OCI-LY7 (cell line): ENCODE measurements at places on chromosomes 1 and 21.

- no peak for DNase-seq
These were observed 20.8 kb upstream of the SCYL3 start for GRCh38 chr1:169914531-169914930.

DNA sequence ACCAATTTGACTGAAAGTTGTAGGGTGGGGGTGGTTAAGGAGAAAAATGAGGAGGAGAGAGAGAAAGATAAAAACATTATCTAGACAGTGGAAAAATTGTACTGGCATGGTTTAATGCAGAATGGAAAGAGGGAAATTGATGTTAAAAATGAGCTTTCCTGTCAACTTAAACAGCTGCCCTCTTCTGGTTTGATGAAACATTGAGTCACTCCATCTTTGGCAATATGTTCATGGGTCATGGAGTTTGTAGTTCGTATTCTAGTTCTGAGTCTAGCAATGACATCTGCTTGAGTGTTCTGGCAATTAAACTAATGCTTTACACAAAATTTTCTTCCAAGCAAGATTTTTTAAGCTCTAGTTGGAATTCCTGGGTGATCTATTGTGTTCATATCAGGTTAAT, 9.6 kb downstream of the ZNF648 start:
- no peak for DNase-seq

GRCh38 chr1:19582318-19582717, 61.8 kb upstream of the NBL1 start:
- DNase-seq = peak; percentile 74

DNA sequence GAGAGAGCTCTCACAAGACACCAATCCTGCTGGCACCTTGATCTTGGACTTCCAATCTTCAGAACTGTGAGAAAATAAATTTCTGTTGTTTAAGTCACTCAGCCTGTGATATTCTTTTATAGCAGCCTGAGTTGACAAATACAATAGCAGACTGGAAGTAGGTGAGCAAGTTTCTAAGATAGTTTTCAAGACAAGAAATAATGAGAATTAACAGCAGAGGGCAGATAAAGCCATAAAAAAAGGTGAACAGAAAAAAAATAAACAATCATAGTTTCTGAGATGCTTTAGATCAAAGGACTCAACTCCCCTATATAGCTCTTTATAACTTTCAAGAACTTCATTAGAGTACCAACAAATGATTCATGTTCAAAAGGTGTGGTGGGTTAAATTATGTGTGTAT, 119.8 kb downstream of the PLPPR5 start:
- DNase-seq = no peak

GRCh38 chr1:230818901-230819300, 49.4 kb downstream of the C1orf198 start:
- DNase-seq = no peak

DNA sequence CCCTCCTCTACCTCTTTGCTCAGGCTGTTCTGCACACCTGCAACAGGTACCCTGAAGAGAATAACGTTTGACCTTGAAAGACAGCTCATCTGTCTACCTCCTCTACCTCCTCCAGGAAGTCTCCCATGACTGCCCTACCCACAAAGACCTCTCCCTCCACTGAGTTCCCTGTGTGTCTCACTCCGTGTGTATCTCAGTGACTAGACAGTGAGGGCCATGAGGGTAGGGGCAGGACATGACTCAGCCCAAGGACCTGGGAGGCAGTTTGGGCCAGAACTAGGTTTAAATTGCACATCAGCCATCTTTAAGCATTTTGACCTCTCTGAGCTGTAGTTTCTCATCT, 32.0 kb upstream of the LRP8 start:
- no peak for DNase-seq

GRCh38 chr21:42527489-42528158, 14.0 kb downstream of the SLC37A1 start:
- DNase-seq = peak; percentile 78

GRCh38 chr21:25464275-25464674, 143.0 kb downstream of the MRPL39 start:
- no peak for DNase-seq

DNA sequence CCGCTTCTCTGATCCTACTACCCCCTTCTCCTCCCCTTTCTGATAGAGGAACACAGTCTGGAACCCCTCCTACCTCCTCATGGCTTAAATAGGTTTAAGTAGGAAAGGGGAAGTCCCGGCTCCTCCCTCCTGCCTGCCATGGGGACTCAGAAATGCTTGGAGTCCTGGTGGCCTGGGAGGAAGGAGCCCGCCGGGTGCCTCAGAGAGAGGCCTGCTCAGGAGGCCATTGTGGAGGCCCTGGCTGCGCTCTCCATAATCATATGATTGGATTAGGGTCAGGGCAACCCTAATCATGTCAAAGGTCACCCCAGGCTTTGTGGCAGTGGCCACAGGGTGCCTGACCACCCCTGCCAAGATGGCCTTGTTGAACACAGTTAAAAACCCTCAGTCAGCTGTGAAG, 29.0 kb downstream of the WNT3A start:
- no peak for DNase-seq

GRCh38 chr1:85580872-85581801, 576 bp downstream of the CCN1 start:
- DNase-seq = no peak
